Pancreas (tissue), 10 donors: ENCODE measurements at places on chromosomes 7 and 10. TPM values are rescaled to one million over a fixed set of nuclear protein-coding genes. Genes with fewer than 3 reads are reported as not detected.

- H3K4me3 ChIP-seq, result no peak overlapping the region
- no peaks in the 10 kb centered on the region for H3K36me3 ChIP-seq
- H3K4me1 ChIP-seq, result no peaks in the 10 kb centered on the region
- DNase-seq, result no peak
- no peak overlapping the region for H3K27ac ChIP-seq
These were observed 71.8 kb downstream of the SEMA3C start for GRCh38 chr7:80847027-80847426.

The PDE1C gene
- total RNA-seq, result 1.3 TPM

The CCDC172 gene
- not detected for total RNA-seq

- DNase-seq, result no peak
- no peak overlapping the region for H3K27ac ChIP-seq
- H3K4me1 ChIP-seq, result no peaks in the 10 kb centered on the region
- H3K4me3 ChIP-seq, result no peak overlapping the region
- no peaks in the 10 kb centered on the region for H3K27me3 ChIP-seq
- no peaks in the 10 kb centered on the region for H3K36me3 ChIP-seq
These were observed 69.6 kb upstream of the COL1A2 start for GRCh38 chr7:94325122-94325475.

The AGAP9 gene
- total RNA-seq, result 8.0 TPM

DNA sequence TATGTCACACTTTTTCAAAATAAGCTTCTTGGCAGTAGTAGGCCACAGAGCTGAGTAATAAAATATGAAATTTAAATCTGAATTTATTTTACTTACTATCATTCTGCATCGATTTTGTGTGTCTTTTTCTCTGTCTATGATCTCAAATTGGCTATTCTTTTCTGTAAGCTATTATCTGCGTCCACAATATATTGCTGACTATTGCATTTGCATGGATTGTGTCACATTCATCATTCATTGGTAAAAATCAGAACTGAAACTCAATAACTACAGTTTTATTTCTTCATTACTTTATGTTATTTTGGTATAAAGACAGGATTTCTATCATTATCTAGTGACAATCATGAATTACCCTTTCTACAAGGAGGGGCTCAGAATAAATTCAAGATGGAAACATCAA, 154.8 kb upstream of the AGR3 start:
- no peaks in the 10 kb centered on the region for H3K27me3 ChIP-seq
- H3K36me3 ChIP-seq, result no peaks in the 10 kb centered on the region
- no peaks in the 10 kb centered on the region for H3K4me1 ChIP-seq

The RBP3 gene
- total RNA-seq, result not detected

The PLCE1 gene
- 3.9 TPM for total RNA-seq

The ESYT2 gene
- total RNA-seq, result 25.4 TPM
